ENCODE measurements at places on chromosomes 2 and 18.

DNA sequence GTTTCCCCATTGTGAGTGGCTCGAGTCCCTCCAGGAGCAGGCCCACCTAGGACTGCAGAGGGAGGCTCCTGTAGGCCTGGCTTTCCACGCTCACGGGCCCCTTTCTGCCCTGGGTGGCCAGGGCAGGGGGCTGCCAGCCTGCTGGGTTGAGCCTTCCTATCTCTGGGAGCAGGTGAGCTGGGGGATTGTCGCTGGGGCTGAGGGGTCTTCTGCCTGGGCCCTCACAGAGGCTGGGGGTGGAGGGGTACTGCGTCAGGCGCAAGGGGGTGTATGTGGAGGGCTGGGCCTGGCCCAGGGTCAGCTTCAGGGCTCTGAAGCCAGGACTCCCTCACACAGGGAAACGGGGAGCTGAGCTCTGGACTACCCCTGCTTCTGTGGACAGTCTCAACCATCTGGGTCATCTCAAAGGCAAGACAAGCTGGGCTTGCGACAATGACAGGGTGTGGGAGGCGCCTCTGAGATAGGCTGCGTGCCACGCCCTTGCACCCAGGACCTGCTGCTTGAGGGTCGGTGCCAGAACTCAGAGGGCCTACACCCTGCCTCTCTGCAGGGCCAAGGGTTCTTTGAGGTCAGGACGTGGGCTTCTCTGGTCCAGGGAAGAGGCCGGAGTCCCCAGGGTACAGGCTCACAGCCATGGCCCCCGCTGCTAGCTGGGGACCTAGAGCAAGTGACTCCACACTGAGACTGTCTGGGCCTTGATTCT, 206.1 kb downstream of the TWIST2 start:
- no peak for DNase-seq

DNA sequence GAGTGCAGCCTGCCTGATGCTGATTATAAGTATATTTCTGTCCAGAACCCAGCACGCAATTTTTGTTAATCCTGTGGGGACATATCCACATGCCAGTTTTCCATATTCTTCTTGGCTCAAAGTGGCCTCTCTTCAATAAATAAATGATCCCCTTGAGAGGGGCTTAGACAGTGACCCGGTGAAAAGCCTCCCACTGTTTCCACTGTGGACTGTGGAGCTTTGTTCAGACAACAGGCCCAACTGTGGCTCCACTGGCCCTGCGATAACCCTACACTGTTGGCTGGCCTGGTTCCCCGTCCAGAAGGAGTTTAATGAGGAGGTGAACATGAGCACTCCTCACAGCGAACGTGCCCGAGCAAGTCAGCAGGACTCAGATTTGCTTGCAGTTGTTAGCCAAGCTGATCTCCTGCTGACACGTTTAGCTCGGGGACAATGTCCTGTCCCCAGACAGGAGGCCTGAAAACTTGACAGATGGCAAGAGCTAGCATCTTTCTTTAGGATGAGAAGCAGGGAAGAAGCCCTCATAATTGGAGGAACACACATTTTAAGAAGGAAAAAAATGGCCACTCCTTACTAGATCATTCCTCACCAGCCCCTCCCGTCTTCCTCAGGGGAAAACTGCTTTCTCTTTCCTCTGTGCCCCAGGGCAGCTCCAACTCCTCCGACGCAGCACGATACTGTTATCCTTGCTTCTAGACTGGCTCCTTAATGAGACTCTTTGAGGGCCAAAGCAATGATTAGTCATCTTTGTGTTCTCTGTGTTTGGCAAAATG, 20.0 kb upstream of the MTCL1 start:
- no peak for DNase-seq

DNA sequence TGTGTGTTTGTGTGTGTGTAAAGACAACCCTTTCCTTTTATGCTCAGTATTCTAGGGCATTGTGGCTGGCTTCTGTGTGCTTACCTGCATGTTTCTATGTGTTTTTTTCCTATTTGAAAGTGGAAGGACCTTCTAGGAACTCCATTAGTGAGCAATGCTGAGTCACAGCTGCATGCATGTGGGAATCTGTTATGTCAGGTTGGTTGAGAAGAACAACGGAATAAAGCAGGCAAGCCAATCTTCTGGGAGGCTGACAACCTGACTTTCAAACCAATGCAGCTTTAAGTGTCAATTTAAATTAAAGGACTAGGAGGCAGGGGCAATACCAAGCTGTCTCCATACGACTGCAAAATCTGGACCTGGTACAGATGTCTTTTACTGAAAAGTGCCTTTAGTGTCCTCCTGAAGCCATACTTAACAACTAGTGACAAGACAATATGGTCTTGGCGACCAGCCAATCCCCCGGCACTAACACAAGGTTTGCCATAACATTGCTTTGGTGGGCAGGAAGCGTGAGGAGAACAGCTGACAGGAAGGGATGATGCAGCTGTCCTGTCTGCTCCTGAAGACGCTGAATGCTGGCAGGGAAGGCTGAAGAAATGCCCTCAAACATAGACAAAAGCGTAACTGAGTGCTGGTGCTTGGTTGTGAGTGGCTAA, 514.7 kb upstream of the CDH7 start:
- DNase-seq, result no peak

DNA sequence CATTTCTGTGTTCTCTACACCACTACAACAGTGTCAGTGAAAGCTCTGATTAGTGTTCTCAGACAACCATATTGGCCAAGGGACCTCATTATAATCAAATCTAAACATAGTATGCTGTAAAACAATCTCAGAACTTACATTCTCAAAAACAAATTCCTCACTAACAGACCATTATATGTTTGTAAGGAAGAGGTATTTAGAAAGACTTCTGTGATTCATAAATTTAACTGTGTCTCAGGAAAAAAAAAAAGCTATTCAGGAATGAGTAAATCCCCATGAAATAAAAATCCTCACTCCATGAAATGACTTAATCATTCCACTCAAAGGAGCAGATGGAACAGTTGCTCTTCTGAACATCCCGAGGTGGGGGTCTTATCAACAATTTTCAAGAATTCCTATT, 413.0 kb downstream of the CDH2 start:
- DNase-seq, result no peak

DNA sequence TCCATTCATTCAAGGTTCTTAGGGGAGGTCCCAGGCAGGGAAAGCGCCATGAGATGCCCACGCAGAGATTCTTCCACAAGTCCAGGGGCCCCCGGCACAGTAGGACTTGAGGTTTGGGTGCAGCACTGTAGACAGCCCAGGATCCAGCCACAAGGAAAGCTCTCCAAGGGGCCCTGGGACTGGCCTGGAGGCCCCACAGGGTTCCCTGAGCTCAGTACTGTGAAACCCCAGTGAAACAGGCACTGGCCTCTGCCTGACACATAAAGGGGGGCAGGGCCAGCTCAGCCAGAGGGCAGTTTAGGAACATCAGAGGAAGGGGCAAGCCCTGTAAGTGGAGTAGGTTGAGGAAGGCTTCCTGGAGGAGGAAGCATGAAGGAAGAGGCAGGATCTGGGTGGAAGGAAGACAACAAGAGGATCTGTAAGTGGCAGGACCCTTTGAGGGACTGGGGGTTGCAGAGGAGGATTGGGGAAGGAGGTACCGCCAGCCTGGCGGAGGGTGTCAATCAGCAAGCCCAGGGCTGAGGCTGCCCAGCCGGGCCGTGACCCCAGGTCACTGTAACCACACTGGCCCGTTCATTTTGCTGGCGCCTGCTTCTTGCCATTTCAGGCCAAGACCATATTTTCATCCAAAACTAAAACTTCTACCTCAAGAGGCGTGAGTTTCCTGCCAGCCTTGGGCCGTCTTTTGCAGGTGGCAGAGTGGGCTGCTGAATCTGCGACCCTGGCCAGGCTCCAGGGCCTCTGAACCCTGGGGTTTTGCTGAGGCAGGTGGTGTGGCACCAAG, 175.2 kb downstream of the SMAD7 start:
- DNase-seq, result no peak

DNA sequence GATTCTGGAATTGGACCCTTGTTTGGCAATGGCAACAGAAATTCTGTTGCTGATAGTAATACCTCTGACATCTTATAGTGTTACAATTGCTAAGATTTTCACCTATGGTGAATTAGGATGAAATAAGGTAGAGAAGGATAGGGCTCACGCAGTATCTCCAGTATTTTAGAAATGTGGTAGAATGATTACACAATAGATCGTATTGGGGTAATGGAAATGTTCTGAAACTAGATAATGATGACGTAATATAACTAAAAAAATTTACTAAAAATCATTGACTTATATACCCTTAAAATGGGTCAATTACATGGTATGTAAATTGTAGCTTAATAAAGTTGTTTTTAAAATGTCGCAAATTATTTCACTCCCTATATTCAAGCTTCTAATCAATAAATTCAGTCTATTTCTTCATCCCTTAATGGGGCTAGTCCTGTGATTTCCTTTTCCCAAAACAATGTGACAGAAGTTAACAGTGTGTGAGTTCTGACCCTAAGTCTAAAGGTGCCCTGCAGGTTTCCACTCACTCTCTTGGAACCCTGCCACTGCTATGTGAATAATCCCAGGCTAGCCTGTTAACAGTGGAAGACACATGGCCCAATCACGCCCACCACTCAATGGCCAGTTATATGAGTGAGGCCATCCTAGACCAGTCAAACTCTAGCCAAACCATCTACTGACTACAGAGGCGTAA, 31.2 kb downstream of the USP37 start:
- DNase-seq, result no peak

- no peak for DNase-seq
Measured at GRCh38 chr2:42340045-42340937, 20.7 kb downstream of the COX7A2L start.

GRCh38 chr2:81196933-81197628, 892.5 kb upstream of the LRRTM1 start:
- DNase-seq, result no peak

- DNase-seq, result no peak
Measured at GRCh38 chr18:44996261-44996660, 315.6 kb downstream of the SETBP1 start.

GRCh38 chr2:99809259-99809900, 319.6 kb upstream of the REV1 start:
- no peak for DNase-seq

- no peak for DNase-seq
Measured at GRCh38 chr18:63741769-63742168, 33.4 kb upstream of the SERPINB7 start.

DNA sequence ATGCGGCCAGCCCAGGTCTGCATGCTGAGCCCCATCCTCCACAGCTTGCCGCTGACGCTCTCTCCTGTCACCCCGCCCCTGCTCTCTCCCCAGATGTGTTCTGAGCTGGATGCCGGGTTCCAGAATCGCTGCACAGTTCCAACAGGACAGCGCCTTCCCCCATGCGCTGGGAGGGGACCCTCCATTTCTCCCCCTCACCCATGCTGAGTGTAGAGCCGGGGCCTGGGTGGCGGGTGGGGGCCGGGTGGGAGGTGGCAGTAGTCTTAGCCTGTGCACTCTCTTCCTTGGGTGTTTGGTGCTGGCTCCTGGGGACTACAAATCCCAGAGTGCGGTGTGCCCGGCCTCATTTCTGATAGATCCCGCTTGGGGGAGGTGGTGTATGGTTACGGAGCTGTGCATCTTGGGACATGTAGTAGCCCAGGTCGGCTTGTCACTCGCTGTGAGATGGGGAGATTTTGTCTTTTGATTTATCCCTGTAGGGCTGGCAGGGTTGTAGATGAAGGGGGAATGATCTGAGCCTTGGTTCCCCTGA, 6.8 kb downstream of the DNAJB2 start:
- no peak for DNase-seq

DNA sequence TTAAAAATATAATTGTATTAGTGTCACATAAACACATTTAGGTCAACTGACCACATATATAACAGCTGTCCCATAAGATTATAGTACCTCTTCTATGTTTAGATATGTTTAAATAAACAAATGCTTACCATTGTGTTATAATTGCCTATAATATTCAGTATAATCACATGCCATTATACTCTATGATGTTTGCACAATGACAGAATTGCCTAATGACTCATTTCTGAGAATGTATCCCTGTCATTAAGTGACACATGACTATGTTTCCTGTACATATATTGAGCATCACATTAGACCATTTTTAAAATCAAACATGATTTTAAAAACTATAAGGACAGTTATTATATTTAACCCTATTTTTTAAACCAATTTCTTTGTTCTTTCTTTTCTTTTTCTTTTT, 89.8 kb downstream of the HS6ST1 start:
- no peak for DNase-seq

DNA sequence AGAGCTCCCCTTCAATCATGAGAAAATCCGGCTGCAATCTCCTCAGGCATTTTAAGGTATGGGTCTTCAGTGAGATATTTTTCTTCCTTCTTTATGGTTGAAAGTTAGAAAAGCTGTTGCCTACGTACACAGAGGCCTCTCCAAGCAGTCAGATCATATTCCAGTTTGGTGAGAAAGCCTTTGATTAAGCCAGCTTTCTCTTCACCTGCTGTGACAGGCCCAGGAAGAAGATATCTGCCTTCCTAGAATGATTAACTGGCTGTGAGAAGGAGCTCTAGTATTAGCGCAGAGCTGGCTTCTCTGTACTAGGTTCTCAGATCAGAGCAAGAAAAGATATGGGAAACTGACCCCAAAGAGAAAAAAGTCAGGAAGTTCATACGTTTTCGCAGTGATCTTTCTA, 585.0 kb upstream of the CHAC2 start:
- no peak for DNase-seq

DNA sequence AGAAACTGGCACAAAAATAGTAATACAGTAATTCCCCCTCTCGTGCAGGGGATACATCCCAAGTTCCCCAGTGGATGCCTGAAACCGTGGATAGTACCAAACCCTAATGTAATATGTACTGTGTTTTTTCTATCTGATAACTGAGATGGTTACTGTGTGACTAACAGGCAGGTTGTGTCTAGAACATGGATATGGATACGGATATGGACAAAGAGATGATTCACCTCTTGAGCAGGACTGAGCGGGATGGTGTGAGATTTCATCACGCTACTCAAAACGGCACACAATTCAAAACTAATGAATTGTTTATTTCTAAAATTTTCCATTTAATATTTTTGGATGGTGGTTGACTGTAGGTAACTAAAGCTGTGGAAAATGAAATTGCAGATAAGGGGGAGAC, 3.4 kb downstream of the MBD1 start:
- DNase-seq, result no peak

GRCh38 chr2:5673145-5674025, 18.8 kb upstream of the SOX11 start:
- DNase-seq, result no peak

GRCh38 chr2:180669016-180669415, 311.4 kb upstream of the UBE2E3 start:
- DNase-seq, result no peak

DNA sequence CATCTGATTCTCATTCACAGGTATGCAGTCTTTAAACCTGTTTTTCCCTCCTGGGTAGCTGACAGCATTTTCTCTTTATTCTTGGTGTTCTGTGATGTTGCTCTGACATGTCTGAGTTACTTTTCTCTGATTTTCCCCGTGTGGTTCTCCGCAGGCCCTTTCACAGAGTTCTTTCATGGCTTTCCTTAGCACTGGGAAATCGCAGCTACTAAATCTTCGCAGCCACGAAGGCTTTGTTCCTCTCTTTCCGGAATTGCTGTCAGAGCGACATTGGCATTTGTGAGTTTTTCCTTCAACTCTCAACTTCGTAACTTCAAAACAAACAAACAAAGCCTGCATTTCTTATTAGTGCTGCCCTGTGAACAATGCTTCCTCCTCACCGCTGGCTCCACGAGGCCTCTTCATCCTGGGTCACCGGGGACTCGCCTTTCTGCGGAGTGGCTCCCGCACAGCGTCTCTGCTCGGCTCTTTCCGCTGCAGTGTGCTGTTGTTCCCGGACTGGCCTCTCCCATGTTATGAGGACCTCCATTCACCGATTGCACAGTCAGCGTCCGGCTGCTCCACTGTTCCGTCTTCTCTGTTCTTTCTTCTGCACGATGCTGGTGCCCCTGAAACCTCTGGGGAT, 16.1 kb downstream of the COLEC11 start:
- DNase-seq, result no peak
